Mesenchymal stem cell (in vitro differentiated cells and primary cell): ENCODE measurements at places on chromosomes 12 and 14.

GRCh38 chr12:45216230-45216982 is 511 bp downstream of the ANO6 start:
- peaks cover 4% of the 10 kb centered on the region for H3K4me1 ChIP-seq
- no peaks in the 10 kb centered on the region for H3K27me3 ChIP-seq
- peak overlapping the region; percentile 85 for H3K27ac ChIP-seq
- DNase-seq: peak; percentile 76
- H3K36me3 ChIP-seq: no peaks in the 10 kb centered on the region

- H3K36me3 ChIP-seq: no peaks in the 10 kb centered on the region
- DNase-seq: peak; percentile 94
- H3K27ac ChIP-seq: peak overlapping the region; percentile 35
- peaks cover 11% of the 10 kb centered on the region for H3K4me1 ChIP-seq
- no peaks in the 10 kb centered on the region for H3K27me3 ChIP-seq
- no peak overlapping the region for H3K4me3 ChIP-seq
Observed at GRCh38 chr14:77314043-77314442, 6.6 kb downstream of the POMT2 start.

DNA sequence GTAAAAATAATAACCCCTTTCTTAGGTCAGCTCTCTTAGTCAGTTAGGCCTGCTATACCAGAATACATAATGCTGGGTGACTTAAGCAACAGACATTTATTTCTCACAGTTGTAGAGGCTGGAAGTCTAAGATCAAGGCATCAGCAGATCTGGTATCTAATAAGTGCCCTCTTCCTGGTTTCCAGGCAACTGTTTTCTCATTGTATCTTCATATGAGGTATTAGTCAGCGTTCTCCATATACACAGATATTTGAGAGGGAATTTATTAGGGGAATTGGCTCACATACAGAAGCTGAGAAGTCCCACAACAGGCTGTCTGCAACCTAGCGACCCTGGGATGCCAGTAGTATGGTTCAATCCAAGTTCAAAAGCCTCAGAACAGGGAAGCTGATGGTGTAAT is 896.0 kb downstream of the GALC start:
- H3K27ac ChIP-seq: no peak overlapping the region
- H3K4me1 ChIP-seq: no peaks in the 10 kb centered on the region
- no peaks in the 10 kb centered on the region for H3K27me3 ChIP-seq
- H3K4me3 ChIP-seq: no peak overlapping the region
- DNase-seq: peak; percentile 98

DNA sequence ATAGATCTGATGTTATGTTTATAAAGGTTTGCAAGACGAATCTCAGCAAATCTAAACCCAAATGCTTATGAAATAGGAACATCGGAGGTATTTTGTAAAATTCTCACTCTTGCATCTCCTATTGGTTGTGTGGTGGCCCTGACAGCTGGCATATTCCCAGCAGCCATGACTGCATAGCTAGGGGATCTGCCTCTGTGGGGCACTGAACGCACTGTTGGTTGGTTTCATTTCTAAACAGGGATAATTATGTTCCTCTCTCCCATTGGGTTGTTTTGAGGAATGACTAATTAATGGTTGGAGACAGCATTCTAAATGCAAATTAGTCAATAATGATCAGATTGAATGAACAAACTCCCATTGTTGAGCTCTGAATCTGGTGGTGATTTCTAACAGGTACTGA is 2.7 kb upstream of the BEST3 start:
- H3K4me1 ChIP-seq: no peaks in the 10 kb centered on the region
- H3K4me3 ChIP-seq: no peak overlapping the region
- H3K27ac ChIP-seq: no peak overlapping the region
- DNase-seq: no peak
- no peaks in the 10 kb centered on the region for H3K27me3 ChIP-seq

GRCh38 chr14:68939893-68940613 is 39.0 kb downstream of the ACTN1 start:
- H3K4me3 ChIP-seq: no peak overlapping the region
- H3K27me3 ChIP-seq: no peaks in the 10 kb centered on the region
- peaks cover 29% of the 10 kb centered on the region for H3K36me3 ChIP-seq
- H3K27ac ChIP-seq: peak overlapping the region; percentile 98

DNA sequence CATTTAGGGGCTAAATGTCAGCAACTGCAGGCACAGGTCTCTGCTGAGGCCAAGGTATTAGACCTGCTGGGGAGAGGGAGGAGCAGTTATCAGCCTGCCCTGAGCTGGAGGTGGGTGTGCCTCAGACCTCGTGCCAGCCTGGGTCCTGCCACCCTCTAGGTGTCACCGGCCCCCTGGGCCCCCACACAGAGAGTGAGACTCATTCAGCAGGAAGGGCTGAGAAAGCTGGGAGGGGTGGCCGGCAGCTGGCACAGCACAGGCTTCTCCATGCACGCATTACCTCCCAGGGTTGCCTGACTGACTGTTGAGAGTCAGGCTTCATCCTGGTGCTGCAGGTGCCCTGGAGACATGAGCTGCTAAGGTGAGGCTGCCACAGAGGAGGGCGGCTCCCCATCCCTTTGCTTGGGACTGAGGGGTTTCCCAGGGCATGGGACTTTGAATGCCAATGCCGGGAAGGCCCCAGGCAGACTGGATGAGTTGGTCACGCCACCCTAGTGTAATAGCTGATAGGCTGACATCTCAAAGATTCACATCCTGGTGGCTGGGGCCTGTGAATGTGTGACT is 75.3 kb upstream of the C14orf180 start:
- no peak overlapping the region for H3K27ac ChIP-seq
- DNase-seq: no peak
- H3K27me3 ChIP-seq: no peaks in the 10 kb centered on the region
- H3K36me3 ChIP-seq: no peaks in the 10 kb centered on the region

DNA sequence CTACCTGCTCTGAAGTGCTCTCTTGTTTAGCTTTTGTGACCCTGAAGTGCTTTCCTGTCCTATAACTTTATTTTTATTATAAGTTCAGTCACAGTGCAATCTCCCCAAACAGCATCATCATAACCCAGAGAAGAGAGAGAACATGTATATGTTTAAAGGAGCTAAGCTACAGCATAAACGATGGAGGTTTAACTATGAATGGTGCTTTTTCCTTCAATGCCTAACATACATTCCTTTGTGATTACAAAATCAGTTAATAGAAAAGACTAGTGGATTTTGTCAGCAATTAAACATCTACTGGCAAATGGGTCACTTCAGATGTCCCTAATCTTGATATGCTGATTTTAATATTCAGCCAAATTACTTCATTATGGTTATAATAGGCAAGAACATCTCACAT is 46.4 kb downstream of the ZFYVE21 start:
- no peaks in the 10 kb centered on the region for H3K27me3 ChIP-seq
- H3K4me1 ChIP-seq: peaks cover 4% of the 10 kb centered on the region
- peak overlapping the region; percentile 23 for H3K27ac ChIP-seq

DNA sequence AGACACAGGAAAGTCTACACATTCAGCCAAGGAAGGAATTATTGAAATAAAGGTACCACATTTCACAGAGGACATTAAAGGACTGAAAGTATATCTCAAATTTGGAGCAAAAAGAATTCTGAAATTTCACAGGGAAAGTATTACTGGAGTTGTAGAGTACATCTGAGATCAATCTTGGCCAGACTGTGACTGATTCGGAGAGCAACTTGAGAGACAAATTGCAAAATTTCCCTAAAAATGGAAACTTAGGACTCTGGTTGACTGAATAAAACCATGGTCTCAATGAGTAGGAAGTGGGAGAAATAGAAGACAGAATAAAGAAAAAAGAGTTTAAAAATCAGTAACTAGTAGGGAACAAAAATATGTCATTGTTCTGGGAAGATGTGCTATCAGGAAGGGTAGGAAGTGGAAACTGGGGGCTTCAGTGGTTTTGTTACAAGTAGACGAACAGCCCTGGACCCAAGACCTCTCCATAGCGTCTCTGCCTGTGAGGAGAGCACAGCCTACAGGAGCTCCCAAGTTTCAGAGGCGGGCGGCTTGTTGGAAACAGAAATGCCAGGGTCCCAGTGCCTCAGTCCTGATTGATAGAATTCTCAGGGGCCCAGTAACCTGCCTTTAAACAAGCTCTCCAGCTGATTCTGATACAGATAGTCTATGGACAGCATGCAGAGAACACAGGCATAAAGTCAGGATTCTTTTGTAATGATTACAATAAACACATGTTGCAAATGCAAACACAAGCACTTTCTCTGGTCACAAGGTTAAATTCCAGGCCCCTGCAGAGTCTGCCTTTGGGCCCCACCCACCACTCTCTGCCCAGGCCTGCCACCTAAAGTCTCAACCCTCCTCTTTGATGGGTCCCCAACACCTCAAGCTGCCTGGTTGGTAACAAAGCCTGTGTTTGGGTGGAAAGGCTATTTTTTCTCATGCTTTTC is 63.1 kb downstream of the BBS10 start:
- H3K4me3 ChIP-seq: no peak overlapping the region
- no peaks in the 10 kb centered on the region for H3K27me3 ChIP-seq
- peak; percentile 70 for DNase-seq
- H3K27ac ChIP-seq: peak overlapping the region; percentile 87
- H3K4me1 ChIP-seq: peaks cover 4% of the 10 kb centered on the region

DNA sequence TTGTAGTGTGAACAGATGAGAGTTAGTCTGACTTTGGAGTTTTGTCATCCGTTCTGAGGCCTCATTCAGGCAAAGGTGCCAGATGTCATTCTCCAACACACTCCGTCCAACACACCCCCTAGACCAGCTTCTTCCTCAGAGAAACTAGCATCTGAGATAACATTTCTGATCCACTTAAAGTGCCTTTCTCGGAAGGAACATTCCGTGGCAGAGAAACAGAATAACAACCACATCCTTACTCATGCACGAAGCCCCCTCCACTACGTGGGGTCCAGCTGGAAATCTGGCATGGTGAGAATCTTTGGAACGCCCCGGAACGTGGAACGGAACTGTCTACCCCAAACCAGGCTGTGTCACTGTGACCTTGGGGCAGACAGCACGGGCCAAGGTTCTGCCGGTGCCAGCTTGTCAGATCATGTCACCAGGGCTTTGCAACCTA is 17.0 kb upstream of the BCL7A start:
- H3K27ac ChIP-seq: no peak overlapping the region
- H3K4me3 ChIP-seq: no peak overlapping the region
- peaks cover 3% of the 10 kb centered on the region for H3K4me1 ChIP-seq
- H3K36me3 ChIP-seq: peaks cover 6% of the 10 kb centered on the region
- H3K27me3 ChIP-seq: no peaks in the 10 kb centered on the region
